ENCODE measurements at places on chromosomes 1 and 21.

GRCh38 chr1:88237058-88237457 lies 447.0 kb upstream of the PKN2 start:
- no peak for DNase-seq

DNA sequence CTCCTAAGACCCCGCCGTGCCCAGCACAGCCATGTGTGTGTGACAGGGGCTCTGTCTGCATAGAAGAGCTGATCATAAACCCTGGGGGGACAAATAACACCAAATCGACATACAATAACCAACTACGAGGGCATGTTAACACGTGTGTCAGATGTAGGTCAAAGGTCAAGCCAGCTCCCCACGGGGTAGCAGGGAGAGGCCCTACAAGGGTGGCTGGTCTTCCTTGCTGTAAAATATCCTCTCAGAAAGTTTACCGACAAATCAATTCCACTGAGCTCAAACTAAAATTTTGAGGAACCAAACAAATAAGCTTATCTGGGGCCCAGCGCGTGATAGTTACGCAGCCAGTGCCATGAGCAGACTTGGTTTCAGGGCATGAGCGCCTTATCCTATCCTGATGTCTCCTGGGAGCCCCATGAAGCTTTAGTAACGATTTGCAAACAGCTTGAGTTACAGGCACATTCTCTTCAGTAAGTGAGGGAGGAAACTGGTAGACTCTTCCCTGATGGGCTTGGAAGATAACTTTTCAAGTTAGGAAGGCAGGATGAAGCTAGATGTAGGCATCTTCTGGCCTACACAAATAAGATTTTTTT lies 2.7 kb upstream of the TMPRSS3 start:
- no peak for DNase-seq

- no peak for DNase-seq
Observed at GRCh38 chr21:41149199-41149598, 18.8 kb upstream of the BACE2 start.

DNA sequence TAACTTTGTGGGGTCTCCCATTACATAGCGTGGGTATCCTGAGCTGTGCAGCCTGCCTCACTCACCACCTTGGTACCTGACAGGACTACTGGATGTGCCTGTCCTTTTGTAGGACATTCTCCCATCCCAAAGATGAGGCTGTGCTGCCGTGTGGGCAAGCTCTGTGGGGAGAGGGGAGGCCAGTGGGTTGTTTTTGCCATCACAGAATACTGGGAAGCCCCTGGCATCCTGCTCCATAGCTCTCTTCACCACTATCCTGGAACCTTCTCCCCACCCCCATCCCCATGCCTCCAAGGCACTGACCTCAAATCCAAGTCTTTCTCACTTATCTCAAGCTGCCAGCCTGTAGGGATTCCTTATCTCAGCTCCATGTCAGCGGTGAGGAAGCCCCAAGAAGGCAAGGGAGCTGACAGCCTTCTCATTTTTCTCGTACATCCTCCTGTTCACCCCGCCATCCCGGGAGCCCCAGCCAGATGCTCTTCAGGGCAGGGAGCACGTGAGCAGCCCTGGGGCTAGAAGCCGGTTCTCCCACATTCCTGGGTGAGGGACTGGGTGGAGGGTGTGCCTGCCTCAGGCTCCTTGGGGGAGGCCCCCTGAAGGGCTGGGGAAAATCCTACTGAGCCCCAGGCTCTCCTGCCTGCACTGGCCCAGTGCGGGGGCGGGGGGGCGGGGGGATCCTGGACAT lies 2.4 kb upstream of the ELF3 start:
- no peak for DNase-seq
